ENCODE measurements at places on chromosomes 1 and 21.

GRCh38 chr21:37159053-37159776 lies 86.2 kb downstream of the TTC3 start:
- DNase-seq = no peak

DNA sequence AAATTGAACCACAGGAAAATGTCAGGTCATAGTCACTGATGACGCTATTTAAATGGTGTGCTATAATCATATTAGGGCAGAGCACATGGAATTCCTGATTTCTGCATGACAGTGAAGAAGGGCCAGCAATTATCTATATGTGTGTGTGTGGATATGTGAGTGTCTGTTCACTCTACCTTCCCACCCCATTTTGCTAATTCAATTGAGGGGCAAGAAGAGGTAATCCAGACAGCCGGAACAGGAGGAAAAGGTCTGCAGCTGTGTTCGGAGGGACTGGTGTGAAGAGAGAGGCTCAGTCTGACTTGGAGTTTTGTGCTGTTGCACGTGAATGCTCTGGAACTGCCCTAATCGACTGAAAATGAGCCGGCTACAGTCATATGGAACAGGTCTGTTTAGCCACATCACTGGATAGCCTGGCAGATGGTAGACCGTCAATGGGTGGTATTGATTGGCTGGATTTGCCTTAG lies 5.1 kb upstream of the ELAVL4 start:
- no peak for DNase-seq

- DNase-seq = no peak
Measured at GRCh38 chr21:27772816-27773215, 805.9 kb upstream of the ADAMTS5 start.

GRCh38 chr1:157045250-157046218 lies at the start of gene ARHGEF11:
ARHGEF11 (minus strand) TSS chr1:157045742; CDS start chr1:157044330, 1,412 bp downstream.
- no peak for DNase-seq

DNA sequence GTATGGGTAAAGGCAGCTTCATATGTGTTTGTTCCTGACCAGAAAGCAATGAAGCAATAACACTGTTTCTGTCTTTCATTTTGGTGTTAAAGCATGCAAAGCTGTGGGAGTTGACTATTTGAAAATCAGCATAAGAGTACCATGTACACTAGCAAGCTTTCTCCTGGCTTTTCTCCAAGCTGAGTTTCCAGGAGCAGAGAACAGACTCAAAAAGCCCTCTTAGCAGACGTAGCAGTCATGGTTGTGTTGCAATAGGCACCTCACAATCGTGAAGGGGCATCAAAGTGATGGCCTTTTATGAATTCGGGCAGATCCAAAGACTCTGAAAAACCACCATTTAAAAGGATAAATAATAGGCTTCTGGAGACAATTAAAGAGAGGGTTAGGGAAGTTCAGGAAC lies 159.7 kb downstream of the PTGER3 start:
- no peak for DNase-seq

DNA sequence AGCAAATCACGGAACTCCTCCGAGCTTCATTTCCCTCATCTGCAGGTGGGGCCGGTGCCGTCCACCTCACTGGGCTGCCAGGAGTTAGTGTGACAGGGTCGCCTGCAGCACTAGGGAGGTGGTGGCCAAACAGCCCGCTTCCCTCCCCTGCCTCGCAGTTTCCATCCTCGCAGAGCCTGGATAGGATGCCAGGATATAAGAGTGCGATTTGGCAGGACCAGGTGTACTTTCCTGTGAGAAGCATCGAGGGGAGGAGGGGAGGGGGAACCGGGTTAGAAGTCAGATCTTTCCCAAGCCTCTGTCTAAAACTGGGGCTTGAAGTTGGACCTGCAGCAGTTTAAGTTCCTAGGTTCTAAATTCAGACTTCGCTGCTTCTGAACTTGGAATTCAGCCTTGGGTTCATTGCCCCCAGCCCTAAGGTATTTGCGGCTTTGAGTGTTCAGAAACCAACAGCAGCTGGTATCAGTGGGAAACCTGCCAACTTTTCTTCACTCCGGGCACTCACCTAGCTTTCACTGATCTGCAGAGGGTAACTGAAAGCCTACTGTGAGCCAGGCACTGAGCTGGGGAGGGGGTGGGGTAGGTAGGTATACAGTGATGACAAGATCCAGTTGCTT lies 1.7 kb upstream of the JUN start:
- no peak for DNase-seq

GRCh38 chr1:188888386-188888785 lies 1589.3 kb downstream of the BRINP3 start:
- no peak for DNase-seq

DNA sequence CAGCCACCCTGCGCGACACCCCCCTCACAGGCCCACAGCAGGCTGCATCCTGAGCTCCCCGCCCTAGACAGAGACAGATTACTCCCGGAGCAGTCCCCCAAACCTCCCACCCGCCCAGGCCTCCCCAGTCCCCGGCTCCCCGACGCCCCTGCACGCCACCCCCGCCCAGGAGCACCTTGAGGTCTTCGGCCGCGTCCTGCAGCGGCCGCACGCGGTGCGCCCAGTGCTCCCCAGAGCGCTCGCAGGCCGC lies 731 bp downstream of the TRIM11 start:
- DNase-seq = no peak

GRCh38 chr1:179010671-179011070 lies 15.0 kb upstream of the FAM20B start:
- DNase-seq = no peak

DNA sequence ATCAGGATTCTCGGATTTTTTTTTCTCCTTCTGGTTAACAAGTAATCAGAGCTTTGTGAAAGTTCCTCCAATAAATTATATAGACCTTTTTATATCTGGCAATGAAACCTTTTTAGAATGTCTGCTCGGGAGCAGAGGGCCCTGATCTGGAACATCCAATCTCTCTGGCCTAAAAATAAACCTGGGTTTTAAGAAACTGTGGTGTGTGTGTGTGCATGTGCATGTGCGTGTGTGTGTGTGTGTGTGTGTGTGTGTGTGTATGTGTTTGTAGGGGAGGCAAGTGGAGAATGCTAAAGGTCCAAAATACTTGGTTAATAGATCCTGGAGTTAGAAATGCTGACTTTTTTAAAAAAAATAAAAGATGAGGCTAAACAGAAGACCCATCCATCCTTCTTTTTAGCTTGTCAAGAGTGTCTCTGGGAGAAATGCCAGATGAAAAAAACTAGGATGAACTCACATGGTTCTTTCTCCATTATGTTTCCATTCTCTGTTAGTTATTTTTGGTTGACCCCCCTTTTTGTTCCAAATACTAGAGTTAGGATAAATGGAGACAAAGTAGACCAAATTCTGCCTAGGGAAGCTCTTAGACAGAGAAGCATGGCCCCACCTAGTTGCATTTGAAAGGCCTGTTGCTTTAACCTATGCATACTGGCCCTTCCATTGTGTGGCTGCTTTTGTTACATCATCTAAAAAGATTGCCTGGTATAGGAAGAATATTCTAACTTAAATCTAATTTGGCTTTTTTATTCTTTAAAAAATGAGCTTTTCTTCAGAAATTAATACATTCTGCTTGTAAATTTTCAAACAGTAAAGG lies 175.9 kb downstream of the PAPPA2 start:
- DNase-seq = no peak

- DNase-seq = no peak
Measured at GRCh38 chr1:84861516-84861915, 31.5 kb downstream of the LPAR3 start.

DNA sequence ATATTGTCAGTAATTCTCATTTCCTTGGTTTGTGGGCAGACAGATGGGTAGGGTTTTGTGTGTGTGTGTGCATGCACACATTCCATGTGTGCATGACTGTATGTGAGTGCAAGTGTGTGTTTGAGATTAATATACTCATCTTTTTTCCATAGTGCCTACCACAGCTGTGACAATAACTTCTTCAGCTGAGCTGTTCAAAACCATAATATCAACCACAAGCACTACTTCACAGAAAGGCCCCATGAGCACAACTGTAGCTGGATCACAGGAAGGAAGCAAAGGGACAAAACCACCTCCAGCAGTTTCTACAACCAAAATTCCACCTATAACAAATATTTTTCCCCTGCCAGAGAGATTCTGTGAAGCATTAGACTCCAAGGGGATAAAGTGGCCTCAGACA lies 149.3 kb downstream of the ADGRL2 start:
- no peak for DNase-seq

GRCh38 chr21:39386194-39386593 lies 37.3 kb upstream of the HMGN1 start:
- no peak for DNase-seq

DNA sequence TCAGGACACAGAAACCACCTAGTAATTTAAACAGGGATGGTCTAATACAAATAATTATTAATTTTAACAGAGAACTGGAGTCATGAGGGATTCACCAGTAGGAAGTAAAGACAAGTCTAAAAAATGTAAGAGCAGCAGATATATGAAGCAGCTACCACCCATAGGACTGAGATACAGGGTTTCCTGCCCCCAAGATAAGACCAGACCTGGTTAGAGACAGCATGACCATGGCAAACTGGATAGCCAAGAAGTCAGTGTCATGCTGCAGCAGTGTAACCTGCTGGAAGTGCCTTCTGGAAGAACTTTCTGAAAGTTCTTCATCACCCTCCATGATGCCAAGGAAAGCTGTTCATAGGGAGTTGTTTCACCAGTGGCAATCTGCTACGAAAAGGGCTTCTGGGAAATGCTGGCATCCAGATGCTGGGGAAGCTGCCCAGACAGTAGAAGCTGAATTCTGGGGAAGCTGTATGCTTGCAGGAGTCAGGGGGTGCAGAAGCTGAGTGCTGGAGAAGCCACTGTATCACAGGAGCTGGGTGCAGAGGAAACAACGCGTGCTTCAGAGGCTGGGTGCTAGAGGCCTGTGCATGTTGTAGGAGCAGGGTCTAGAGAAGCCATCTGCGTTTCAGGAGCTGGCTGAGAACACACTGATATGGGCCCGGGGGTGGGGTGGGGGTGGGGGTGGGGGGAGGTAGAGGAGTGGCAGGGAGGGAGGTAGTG lies 356.4 kb downstream of the DISC1 start:
- DNase-seq = no peak

DNA sequence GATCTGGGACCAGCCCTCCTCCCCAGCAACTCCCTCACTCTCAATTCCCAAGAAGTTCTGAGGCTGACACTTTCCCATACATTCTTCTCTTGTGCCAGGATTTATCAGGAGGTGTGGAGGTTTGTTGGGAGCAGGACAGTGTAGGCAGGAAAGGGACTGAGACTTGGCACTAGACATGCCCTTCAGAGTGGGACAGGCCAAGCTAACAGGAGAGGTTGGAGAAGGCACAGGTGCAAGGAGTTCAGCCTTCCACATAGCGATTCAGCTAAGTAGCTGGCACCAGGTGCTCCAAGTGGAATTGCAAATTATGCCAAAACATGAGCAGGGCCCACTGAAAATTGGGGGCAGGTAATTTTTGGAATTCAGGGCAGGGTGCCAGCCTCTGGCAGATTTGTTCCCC lies 83.0 kb upstream of the DUSP10 start:
- no peak for DNase-seq

DNA sequence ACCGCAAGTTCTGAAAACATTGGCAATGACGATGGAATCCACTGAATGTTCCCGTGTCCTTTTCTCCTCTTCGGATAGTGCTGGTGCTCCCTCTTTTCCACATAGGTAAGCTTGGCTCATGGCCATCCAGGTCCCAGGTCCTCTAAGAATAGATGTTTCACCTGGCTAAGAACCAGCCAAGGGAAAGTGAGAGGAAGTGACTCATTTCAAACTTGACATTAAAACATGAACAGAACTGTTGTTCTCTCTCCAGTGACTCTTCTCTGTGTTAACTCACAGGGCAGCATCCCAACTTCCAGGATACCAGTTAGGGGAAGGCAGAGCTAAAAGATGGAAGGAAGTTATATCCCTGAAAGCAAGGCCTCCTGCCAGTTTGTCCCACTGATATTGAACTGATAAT lies 493.8 kb upstream of the CHRM3 start:
- no peak for DNase-seq

DNA sequence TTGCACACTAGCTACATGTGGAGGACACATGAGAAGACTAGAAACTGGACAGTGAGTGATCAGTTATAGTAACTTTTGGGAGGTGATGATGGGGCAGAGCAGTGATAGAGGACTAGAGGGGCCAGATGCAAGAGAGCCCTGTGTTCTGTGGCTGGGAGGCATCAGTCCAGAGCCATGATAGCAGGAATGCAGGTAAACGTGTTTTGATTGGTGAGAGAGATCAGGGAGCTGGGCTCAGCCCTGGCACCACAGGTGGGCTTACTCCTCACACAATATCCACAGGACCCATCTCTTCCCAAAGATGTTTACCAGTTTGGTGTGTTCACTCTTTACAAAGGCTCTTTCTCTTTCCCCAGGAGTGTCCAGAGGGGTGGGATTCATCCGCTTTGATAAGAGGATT lies 86.5 kb downstream of the ELAVL4 start:
- DNase-seq = no peak

DNA sequence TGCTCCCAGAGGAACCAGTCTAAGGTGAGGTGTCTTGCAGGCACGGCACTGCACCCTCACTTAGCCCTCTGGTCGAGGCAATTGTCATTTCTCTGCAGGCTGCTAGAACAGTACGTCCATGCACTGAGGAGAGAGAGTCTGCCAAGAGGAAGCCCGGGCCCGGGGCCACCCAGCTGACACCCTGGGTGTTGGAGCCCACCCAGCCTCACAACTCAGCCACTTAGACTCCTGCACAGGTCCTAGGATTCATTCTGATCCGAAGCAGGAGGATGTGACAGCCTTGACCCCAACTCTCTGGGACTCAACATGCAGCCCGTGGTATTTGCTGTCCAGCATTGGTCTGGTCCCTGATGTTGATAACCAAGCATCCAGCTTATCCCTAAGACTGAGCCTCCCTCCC lies 111.9 kb downstream of the ADSS2 start:
- DNase-seq = no peak

DNA sequence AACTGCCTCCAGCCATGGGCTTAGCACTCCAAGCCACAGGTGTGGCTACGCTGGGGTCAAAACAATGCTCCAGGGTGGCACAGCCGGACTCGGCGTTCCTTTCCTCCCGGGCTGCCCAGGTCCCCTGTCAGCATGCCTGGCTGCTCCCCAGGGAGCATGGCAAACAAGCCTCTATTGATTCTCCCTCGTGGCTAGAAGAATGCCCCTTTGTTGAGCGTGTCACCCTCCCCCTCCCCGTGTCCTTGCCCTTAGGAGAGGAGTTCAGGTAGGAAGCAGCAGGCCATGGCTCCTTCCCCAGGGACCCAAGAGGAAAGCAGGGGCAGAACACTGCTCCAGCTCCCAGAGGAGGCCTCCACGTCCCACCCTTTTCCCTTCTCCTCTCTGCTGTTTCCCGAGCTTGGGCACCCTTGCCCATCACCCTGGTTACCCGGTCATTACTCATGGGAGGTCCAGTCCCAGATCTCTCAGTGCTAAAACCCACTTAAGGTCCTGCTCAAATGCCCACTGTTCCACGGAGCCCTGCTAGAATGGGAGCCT lies 57.4 kb upstream of the CITED4 start:
- DNase-seq = no peak

DNA sequence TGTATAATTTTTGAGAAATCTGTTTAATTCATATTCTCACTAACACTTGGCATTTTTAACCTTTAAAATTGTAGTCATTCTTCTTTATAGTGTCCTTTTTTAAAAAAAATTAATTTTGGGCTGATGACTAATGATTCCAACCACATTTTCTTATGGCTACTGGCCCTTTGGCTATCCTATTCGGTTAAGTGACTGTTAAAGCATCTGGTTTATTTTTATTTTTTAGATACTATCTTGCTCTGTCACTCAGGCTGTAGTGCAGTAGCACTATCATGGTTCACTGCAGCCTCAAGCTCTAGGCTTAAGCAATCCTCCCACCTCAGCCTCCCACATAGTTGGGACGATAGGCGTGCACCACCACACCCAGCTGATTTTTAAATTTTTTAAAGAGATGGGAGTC lies 723.2 kb upstream of the CXADR start:
- no peak for DNase-seq
